Posterior vena cava (tissue), 2 donors: ENCODE measurements at places on chromosomes 6 and 20.
A peak's percentile ranks its signal among the peaks of the same experiment; 100 is the strongest.

DNA sequence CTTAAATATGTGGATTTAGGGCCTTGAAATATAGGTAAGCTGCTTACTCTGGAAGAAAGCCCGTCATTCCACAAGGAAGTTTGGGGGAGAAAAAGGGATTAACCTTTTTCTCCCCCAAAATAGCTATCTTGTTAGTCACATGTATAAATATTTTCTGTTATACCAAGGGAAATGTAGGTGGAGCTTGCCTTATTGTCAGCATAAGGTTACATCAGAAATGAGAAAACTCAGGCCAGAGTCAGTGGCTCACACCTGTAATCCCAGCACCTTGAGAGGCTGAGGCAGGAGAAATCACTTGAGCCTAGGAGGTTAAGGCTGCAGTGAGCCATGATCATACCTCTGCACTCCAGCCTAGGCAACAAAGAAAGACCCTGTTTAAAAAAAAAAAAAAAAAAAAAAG lies 129.9 kb downstream of the LRFN2 start:
- DNase-seq = no peak

GRCh38 chr6:160899671-160900430 lies 91.7 kb upstream of the MAP3K4 start:
- DNase-seq = no peak

DNA sequence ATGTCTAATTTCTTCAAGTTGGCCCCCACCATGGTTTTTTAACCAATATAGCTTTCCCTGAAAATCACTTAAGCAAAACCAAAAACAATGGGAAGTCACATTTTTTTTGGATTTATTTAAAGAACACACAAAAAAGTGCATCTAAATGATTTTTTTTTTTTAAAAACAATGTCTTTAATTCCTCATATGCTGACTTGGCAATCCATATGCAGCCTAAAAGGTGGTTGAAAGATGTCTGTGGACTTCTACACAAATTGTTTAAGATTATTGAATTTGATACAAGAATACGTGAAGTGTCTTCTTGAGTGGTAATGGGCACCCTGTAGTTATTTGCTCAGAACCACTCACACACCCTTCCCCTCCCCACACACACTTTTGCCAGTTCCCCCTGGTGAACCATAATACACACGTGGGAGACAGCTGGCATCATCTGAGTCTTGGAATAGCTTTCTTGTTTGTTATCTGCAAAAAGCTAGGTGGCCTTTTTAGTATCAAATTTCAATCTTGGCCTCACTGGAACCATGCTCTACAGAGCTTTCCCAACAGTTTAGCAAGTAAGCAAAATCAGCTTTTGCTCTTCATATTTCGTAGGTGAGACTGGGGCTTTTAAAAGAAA lies 60.9 kb upstream of the TULP1 start:
- DNase-seq = no peak

DNA sequence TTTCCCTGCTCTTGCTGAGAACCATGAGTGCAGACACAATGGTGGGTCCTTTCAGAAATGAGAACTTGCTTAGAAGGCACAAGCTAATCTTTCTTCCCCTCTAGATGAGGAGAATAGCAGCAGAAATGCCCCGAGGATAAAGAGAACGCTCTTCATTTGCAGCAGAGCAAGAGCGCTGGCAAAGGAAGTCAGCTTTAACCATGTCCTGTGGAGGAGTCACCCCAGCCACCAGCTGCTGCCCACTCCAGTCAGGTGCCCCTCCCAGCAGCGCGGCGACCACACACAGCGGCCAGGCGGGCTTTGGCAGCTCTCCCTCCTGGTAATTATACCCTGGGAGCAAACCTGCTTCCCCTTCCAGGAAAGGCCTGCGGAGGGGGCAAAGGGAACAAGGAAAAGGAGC lies 42.4 kb upstream of the EMILIN3 start:
- DNase-seq = no peak

GRCh38 chr6:33213166-33213988 lies 5.1 kb downstream of the RING1 start:
- DNase-seq = no peak

DNA sequence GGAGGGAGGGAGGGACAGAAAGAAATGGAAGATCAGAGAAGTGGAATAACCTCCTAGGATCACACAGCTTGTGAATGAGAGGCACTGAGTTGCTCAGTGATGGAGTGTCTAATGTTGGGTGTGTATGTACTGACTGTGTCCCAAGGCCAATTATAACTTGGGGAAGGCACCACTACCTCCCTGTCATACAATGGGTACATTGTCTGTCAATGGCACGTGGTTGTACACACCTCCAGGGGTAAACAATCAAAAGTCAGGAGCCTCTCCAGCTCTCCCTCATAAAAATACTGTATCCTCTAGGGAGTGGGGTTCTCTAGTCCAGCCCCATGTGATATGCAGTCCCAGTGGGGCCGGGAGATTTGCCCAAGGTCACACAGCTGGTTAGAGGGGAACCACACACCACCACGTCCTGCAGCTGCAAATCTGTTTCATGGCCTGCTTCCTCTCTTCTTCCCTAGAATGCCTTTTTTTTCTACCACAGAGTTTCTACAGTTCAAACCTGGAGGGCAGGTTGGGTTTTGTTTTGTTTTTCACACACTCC lies 112.5 kb downstream of the SNX5 start:
- no peak for DNase-seq

- no peak for DNase-seq
These were observed 125.3 kb downstream of the ANKS1A start for GRCh38 chr6:35014341-35014740.

DNA sequence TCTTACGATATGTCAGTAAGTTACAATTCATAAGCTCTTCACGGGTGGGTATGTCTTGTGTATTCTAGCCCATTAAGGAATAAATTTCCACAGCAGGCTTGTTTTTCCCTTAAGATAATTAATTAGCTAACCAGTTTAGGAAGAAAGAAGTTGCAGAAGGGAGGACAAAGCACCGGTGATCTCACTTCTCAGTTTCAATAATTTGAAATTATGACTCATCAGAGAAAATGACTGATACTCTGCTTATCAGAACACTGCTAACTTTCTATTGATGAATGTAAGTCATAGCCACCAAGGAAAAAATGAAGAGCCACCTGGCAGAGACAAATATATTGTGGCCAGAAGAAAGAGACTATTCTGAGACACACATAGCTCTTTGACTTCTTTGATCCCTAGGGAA lies 35.0 kb upstream of the ENTPD6 start:
- no peak for DNase-seq

- DNase-seq = no peak
These were observed 570.2 kb downstream of the PRKN start for GRCh38 chr6:162157167-162157870.

DNA sequence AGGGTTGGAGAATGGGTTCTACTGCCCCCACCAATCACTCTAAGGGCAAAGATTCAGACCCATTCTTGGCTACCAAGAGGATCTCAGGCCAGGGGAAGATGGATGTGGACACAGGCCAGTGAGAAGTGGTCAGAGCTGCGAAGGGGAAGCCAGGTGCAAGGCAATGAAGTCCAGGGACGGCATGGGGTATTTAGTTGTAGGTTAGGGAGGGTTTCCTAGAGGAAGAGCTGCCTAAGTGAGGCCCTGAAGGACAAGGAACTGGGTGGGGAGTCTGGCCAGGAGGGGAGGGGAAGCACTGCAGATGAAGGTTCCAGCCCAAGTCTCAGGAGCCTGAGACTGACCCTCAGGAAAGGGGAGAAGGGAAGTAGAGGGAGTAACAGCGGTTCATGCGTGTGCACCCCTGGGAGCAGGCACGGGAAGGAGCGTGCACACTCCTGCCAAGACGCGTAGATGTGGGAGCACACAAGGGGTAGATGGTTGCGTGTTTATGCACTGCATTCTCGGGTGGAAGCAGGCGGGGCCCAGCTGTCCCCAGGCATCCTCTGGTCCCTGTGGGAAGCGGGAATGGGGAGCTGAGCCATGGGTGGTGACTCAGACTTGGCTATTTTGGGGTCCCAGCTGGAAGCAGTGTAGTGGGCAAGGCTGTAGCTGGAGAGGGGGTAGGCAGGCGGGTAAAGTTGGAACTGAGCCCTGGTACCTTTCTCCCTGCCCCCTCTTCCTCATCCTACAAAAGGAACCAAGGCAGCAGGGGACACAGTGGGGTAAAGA lies 3.3 kb downstream of the ACTL10 start:
- no peak for DNase-seq

DNA sequence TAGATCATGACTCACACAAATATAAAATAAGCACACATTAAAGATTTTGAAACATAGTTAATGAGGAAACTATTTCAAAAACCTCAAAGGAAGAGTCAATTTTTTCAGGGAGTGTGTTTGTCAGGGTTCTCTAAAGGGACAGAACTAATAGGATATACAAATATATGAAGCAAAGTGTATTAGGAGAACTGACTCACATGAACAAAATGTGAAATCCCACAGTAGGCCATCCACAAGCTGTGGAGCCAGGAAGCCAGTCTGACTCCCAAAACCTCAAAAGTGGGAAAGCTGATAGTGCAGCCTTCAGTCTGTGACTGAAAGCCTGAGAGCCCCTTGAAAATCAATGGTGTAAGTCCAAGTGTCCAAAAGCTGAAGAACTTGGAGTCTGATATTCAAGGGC lies 898.0 kb upstream of the EYS start:
- no peak for DNase-seq

DNA sequence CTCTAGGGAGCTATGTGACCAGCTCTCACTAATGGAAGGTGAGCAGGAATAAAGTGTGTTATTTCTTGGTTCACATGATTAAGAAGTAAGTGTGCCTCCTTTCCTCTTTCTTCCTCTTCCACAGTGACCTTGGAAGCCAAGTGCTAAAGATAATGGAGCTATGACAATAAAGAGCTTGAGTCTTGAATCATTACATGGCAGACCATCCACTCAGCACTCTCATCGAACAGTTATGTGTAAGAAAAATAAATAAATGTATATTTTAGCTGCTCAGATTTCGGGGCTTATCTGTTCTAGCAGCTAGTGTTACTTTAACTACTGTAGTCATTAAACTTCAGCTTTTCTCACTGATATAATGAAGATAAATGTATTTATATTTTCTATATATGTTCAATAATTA lies 72.9 kb downstream of the HDGFL1 start:
- DNase-seq = no peak

DNA sequence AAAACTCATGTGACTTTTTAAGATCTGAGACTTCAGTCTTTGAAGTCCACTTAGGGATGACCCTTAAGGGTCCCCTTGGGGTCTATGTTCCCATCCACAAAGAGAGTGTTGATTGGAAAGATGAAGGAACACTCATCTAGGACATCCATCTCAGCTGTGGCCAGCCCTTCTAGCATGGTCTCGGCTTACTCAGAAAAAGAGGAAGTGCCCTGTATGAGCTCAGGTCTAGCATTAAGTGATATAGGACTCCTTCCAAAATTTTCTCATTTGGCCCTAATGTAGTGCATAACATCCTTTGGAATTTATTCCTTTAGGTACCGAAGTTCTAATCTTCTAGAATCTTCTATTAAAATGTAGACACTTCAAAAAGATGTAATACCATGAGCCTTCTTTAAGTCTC lies 77.4 kb downstream of the NDUFAF5 start:
- DNase-seq = no peak

DNA sequence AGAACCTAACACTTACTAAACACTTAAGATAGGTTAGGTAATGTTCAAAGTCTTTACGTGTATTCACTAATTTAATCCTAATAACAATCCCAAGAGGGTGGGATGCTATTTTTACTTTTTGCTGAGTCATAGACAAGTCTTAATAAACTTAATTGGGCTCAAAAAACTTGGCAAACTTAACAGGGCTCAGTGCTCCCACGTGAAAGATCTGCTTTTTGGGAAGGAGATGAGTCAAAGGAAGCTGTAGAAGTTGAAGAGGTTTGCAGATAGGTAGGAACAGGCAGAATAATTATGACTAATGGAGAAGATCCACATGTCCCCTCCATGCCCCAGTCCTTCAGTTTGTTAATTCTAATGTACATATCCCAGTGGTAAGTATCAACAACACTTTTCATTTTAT lies 44.5 kb upstream of the STMND1 start:
- DNase-seq = no peak

DNA sequence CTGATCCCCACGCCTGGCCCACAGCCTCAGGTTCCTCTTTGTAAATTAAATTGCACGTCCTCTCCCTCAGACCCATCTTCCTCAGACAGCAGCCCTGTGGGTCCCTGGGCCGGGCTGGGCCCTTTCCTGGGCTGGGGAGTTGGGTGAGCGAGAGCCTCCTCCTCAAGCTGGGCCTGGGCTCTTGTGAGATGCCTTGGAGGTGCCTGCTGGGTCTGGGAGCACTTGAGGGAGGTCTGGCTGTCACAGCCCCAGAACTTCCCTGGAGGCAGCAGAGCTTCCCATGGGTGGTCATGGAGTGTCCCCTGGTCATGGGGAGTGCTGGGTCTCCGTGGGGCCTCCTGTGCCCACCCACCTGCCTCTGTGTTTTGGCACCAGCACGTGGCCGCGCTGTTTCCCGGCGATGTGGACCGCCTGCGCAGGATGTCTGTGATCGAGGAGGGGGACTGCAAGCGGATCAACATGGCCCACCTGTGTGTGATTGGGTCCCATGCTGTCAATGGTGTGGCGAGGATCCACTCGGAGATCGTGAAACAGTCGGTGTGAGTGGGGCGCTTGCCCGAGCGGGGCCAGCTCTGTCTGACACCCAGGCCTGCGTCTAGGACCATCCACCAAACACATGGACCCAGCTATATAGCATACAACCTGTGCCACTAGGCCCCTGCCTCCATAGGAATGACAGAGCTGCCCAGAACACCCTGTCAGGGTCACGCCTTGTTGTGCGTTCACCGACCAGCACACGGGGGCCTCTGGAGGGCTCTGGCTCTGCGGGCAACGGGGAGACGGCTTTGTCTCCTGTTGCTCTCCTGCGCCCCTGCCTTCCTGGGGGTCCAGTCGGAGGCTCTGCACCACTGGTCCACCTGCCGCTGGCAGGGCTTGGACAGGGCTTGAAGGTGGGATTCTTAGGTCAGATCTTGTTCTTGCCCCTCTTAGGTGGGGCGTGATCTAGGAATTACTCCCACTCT lies 33.0 kb downstream of the PYGB start:
- peak; percentile 73 for DNase-seq

DNA sequence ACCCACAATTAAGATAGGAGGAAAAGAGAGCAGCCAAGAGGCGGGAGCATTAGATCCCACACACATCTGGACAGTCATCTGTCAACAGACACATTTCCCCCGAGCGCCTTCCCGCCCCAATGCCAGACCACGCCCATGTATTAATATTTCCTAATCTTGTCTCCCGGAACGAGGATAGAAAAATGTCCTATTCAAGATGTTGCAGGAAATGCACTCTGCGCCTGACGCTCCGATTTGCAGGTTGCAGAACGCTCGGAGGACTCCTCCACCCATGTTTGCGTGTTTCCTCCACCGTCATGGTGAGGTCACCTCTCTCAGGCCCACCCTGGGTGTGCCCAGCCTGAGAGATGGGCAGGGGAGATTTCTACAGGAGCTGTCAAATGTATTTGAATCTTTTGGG lies 215.2 kb downstream of the TAF4 start:
- DNase-seq = no peak

DNA sequence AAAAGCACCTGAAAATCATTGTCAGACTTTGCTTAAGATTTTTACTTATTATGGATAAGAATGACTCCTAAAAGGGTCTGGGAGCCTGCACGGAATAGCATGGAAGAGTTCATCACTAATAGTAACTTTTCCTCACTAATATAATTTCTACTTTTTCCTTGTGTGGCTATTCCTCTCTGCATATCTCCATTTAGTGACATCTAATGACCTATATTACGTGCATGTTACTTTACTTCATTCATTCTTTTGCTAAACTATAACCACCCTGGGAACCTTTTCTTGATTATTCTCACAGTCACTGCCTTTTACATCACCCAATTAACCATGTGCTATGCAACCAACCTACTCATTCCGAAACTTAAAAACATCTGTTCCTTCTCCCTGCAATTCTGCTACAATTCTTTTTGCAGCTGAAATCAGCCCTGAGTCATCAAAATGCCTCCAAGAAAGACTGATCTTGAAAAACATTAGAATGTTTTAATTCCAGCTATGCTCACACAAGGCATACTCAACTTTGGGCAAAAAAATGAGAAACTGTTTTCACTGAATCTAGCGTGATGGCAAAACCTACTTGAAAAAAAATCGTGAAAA lies 313.3 kb downstream of the RNGTT start:
- no peak for DNase-seq
